ENCODE measurements at places on chromosomes 3 and 15.

DNA sequence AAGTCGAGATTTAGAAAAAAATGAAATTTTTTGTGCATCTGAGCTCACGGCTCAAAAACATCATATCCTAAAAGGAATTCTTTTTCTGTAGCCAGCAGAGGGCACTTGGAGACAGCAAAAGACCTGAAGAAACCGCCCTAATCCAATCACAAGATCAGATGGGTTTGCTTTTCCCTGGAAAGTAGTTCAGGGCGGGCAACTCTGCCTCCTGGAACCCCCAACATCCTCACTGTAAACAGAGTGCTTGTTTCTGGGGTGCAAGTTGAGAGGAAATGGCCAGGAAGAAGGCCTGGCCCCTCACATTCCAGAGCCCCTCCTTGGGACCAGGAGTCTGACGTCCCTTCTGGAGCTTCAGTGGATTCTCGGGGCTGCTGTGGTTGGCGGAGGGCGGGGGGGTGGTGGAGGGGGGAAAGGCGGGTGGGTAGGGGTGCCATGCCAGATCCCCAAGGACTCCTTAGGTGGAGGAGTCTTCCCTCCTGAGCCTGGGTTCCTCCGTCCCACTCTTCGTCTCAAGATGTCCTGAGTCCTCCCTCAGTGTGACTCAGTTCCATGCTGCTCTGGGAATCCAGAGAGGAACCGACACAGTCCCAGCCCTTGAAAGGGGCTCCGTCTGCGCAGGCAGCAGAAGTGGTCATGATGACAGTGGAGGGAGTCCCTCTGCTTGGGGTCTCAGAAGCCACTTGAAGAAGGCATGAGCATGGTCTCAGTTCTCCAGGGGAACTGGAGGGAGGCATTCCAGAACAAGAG lies 35.9 kb downstream of the CCK start:
- peak; percentile 71 for DNase-seq

- no peak for DNase-seq
Measured at GRCh38 chr3:172464306-172464705, 16.1 kb upstream of the GHSR start.

DNA sequence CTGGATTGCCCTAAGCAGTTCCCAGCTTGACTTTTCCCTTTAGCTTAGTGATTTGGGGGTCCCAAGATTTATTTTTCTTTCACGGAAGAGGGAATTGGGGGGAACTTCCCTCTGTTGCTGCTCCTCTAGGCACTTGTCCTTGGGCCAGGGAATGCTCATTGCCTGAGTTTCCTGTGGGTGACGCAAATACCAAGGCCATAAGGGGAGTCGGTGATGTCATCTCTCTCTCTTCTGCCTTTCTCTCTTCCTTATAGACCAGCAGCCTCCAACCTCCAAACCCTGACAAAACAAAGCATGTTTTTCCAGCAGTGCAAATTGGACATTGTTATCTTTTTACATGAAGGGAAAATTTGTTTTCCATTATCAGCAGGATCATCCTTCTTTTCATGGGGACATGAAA lies 120.2 kb downstream of the ITPR1 start:
- DNase-seq: no peak

- DNase-seq: no peak
Measured at GRCh38 chr15:82907350-82907749, 45.2 kb downstream of the HOMER2 start.

DNA sequence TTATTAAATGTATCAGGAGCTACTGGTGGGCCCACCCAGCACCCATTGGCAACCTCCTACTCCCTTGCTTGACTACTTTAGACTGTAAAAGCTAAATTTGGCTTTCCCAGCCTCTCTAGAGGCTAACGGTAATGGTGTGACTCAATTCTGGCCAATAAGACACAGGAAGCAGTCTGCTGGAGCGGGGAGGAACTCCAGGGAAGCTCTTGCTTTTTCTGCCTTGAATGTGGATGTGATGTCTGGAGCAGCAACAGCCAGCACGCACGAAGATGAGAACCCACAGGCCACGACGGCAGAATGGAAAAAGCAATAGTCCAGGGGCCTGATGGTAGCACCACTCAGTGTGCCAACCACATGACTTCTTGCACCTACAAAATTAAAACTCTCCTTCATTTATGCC lies 39.9 kb downstream of the RAB6B start:
- DNase-seq: no peak

GRCh38 chr3:99509224-99509623 lies 129.2 kb upstream of the COL8A1 start:
- DNase-seq: no peak

- DNase-seq: no peak
Measured at GRCh38 chr3:136194409-136195257, 1.5 kb downstream of the MSL2 start.

DNA sequence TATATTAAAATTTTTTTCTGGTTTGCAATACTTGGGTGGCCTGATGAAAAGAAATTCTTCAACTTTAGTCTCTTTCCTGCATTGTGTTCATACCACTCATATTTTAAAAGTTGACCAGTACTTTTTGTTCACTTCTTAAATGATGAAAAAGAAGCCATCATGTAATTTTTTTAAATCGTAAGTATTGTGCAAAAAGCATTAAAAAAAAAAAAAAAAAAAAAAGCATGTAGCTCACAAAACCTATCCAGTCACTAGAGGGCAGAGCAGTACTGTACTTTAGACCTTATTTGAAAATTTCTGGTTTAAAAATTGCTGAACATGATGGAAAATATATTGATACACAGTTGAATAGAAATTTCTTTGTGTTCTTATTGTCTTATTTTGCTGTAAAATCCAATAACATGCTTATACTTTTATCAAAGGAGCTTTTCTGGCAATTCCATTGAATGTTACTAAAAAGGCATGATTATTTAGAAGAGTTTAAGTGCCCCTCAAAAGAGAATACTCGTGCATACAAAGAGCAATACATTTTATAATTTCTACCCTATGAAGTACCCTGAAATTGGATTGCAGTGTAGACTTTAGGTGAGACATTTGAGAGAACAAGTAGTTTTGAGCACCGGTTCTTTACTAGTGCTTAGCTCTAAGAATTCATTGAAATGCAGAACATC lies 137.7 kb downstream of the BBX start:
- no peak for DNase-seq

DNA sequence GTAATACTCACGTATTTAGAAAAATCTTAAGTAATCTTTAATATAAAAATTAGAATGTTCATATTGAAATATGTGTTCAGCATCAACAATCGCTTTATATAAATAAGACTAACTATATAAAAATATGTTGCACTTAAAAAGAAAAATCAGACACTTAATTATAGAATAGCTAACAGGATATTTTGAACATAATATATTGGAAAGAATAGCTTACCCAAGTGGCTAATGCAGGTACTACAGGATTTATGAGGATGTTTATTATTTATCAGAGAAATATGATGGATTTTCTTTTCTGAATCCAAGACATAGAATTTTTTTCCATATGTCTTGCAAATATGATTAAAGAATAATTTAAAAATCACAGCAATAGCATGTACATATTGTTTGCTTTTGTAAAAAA lies 567.9 kb upstream of the GBE1 start:
- no peak for DNase-seq

DNA sequence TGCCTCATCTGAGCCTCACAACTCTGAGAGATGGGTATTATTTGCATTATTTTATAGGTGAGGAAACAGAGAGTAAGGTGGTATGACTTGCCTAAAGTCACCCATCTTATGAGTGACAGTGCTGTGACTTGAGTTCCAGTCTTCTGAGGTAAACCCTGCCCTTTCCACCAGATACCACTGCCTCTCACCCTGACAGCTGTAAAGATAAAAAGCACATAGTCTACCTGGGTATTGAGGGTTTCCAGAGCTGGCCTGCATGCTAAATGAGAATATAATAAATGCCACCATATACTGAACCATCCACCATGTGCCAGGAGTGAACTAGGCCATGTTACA lies 25.6 kb downstream of the RASGRP1 start:
- DNase-seq: no peak

DNA sequence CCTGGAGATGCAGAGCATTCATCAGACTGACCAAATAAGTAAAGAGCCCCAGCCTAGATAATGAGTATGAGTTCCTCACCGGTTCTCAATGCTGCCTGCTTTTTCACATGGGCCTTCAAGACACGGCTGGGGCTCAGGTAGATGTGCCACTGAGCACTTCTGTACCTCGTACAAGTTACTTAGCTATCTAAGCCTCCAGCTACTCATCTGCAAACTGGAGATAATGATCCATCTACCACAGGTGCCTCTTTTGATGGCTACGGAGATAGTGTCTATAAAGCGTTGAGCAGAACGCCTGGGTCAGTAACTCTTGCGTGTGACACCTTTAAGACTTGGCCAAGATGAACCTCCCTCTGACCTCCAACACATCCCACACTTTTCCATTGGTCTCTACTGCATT lies 56.3 kb downstream of the CCR4 start:
- no peak for DNase-seq

DNA sequence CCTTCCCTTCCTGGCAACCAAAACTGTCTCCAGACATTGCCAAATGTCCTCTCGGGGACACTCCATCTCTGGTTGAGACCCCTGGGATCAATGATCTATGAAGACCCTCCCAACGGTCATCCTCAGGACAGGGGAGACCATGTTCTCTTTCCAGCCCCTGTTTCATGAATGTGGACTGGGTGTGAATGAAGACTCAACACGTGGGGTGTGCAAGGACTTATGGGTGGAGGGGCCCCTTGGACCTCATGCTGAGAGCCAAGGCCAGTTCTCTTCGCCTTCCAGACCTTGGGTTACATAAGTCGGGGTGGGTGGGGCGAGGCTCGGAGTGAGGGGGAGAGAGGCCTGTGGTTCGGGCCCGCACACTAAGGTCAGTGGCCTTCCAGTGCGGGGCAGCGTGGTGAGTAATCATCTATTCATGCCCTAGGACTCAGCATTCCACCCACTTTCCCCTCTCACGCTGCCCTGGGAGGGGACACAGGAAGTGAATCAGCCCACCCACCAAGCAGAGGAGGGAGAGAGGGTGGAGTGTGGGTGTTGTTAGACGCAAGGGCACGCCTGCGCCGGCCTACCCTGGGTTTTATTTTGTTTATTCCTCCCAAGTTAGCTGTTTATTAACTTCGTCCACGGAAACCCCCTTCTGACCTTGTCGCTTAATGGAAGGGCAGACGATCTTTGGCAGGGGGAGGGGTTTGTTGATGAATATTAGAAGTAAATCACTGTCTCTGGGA lies 6.7 kb downstream of the PAQR5 start:
- no peak for DNase-seq
